ENCODE measurements at places on chromosomes 2 and 18.
A peak's percentile ranks its signal among the peaks of the same experiment; 100 is the strongest.

DNA sequence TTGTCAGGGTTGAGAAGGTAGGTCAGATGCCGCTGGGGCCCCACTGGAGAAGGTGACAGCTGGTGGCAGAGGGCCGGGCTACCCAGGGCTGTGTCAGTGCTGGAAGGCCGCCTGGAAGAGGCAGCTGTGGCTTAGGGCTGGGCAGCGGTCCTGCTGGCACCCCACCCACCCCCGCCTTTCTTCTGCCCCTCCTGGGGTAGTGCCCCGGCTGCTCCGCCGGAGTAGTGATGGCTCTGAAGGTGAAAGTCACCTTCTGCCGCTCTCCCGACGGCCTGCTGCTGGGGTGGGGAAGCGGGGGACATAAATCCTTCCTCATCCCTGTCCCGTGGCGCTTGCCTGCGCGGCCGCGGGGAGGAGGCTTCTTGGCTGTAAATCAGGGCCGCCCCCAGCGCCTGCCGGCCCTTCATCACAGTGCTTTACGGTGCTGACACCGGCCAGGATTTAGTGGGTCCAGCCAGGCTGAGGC, 332.2 kb downstream of the DYSF start:
- DNase-seq: no peak

- DNase-seq: no peak
Measured at GRCh38 chr18:49487711-49488310, 777 bp upstream of the C18orf32 start.

DNA sequence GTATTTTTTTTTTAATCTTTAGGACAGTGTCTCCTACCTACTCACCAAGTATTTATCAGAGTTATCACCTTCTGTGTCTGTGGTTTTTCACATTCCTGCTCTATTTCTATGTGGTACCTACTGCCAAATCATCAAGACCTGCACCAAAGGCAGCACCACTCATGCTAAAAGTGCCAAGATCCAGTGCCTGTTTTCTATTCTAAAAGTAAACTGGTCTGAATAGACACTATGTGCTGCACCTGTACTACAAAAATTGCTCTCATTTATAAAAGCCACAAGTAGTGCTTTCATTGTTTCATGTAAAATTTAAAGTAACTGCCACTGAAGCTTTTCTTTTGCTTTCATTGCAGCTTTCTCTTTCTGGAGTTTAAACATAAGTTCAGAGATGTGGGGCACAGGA, 103.9 kb upstream of the GULP1 start:
- DNase-seq: no peak

GRCh38 chr18:39223283-39223682, 1657.7 kb upstream of the CELF4 start:
- no peak for DNase-seq

DNA sequence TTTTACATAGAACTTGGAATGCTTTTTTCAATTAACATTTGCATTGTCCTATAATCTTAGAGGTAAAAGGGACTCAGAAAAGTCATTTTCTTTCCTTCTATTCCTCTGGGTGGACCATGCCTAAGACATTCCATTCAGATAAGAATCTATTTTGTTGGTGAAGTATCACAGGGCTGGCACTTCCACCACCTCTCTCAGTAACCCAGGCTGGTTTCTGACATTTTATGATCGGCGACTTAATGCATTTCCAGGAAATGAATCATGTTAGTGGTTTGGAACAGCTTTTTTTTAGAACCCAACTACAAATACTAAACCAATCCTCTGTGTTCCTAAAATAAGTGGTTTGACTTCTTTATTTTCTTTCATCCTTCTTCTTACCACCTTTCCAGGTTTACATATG, 27.0 kb downstream of the GAD1 start:
- DNase-seq: no peak

- DNase-seq: peak; percentile 50
Measured at GRCh38 chr2:54176577-54176976, 61.2 kb downstream of the ACYP2 start.

GRCh38 chr2:161992531-161992930, 81.5 kb downstream of the DPP4 start:
- no peak for DNase-seq

- peak; percentile 24 for DNase-seq
Measured at GRCh38 chr2:1641523-1641922, 102.8 kb downstream of the PXDN start.

GRCh38 chr2:198309673-198310280, 505.4 kb downstream of the PLCL1 start:
- DNase-seq: peak; percentile 71

DNA sequence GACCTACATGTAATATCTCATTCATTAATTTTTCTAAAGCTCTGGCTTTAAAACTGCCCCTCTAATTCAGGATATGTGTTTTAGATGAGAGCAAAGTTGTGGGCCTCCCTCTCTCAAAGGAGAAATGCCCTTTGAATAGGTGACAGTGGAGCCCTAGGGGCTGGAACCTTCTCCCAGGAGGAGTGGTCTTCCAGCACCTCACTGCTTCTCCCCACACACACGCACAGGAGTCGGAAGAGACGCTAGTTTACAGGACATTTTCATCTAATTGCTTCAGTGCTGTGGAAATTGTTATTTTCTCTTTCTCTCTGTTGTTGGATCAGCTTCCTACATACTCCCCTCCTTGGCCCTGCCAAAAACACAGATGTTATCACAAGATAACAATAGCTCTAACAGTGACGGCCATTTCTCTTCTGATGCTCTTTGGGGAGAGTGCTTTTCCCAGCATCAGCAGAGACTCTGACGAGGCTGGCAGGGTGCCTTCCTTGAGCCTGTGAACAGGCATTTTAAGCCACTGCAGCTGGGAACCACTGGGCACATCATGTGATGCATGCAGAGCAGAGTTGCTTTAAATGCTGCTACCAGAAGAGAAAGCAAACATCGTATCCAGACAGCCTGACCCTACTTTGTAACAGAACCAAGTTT, 209.4 kb upstream of the SP5 start:
- DNase-seq: peak; percentile 85

GRCh38 chr18:46810481-46811000, 53.7 kb upstream of the ST8SIA5 start:
- no peak for DNase-seq

DNA sequence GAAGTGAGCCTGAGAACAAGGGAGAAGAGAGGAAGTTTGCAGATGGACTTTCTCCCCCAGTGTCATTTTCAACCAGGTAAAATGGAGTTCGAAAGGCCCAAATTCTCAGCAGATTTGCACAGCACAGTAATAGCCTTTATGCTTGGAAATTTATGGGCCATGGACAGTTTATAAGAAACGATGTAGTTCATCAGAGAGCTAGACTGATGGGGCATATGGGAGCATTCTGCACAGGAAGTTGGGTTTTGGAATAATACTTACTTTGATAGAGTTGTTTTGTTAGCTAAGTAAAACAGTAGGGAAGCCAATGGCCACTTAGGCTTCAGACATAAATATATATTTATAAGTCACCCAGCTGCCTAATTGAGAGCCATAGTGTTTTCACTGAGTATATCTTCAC, 169.4 kb downstream of the MEIS1 start:
- DNase-seq: no peak

DNA sequence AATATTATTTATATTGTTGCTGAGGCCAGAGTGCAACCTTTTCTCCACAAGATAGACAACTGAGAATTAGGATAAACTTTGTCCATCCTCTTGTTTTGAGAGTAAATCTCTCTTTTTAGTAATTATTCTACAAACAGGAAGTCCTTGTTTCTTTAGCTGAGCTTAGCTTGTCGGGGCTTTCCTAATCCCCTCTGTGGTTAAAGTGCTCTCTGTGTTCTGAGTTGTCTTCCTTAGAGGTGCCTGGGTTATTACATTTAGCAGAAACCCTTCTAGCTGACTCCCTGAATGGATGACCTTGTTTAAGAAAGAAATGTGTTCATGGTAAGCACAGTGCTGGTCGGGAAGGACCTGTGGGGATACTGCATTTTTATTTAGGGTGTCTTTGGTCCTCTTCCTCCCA, 12.7 kb downstream of the USP39 start:
- DNase-seq: no peak

- DNase-seq: no peak
Measured at GRCh38 chr2:166892397-166892796, 4.1 kb downstream of the XIRP2 start.

GRCh38 chr2:42314892-42315468, 46.0 kb downstream of the COX7A2L start:
- no peak for DNase-seq

- no peak for DNase-seq
Measured at GRCh38 chr18:58884680-58885079, 20.0 kb downstream of the ZNF532 start.

DNA sequence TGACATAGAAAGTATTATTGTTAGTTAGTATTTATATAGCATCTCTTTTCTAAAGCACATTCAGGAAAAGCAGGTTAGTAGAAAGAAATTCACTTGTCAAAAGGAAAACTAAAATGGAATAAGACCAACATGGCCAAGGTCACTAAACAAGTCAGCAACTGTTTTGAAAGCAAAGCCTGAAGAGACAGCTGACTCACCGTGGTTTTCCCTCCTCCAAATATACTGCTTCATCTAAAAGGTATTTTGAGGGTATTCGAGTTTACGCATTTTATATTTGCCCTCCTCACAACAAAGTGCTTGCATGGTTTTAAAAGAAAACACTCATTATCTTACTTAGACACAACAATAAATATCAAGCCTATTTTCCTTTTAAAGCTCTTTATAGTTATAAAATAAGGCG, 24.0 kb downstream of the ZNF385B start:
- no peak for DNase-seq

- DNase-seq: no peak
Measured at GRCh38 chr18:61887838-61888237, 5.0 kb downstream of the RNF152 start.
